ENCODE measurements at places on chromosomes 12 and 14.

GRCh38 chr14:48382961-48383360 lies 707.6 kb upstream of the MDGA2 start:
- DNase-seq = no peak

DNA sequence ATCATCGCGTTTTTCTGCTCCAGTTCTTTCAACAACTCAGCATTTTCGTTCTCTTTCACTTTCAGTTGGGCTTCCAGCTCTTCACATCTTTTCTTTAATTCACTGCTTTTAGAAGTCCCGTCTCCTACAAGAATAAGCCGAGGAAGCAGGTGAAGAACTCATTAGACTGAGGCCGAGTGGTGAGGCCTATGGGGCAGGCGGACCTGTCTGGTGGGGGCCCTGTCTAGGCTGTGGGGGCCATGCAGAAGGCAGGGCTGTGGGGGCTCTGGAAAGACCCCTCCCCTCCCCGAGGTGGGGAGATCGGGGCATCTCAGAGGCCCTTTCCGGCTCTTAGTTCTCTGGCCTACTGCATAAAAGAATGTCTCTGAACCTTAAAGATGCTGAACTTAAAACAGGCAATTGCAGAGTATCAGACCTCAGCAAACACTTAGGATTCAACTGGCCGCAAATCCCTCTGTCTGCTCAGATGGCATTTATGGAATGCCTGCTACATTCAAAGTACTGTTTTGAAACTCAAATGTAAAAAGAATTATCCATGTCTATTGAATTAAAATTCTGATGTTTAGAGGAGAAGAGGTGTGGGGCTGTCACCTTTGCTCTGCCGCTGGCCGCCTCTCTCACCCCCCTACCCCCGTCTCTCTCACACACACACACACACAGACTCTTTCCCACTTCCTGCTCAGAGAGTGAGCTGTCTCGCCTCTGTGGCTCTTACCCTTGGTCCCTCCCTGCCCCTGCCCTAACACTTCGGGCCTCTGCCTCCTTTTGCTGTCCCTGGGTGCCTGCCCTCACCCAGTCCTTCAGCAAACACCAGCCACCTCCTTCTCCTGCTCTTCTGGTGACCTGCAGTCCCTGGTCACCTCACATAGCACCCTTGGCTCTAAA lies 34.7 kb downstream of the CCDC92 start:
- DNase-seq = no peak

DNA sequence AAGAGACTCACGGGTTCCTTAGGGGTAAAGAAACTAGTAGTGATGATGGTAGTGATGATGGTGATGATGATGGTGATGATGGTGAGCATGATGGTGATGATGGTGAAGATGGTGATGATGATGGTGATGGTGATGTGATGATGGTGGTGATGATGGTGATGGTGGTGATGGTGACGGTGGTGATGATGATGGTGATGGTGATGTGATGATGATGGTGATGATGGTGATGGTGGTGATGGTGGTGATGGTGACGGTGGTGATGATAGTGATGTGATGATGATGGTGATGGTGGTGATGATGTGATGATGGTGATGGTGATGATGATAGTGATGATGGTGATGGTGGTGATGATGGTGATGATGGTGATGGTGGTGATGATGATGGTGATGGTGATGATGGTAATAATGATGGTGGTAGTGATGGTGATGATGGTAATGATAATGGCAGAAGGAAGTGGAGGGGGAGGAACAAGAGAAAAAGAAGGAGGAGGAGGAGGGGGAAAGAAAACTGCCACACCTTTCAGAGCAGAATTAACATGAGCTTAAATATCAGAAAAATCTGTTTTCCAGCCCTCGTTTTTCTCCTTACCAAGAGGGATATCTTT lies 85.5 kb downstream of the FZD10 start:
- no peak for DNase-seq

GRCh38 chr12:41142376-41142775 lies 45.7 kb upstream of the PDZRN4 start:
- DNase-seq = no peak

DNA sequence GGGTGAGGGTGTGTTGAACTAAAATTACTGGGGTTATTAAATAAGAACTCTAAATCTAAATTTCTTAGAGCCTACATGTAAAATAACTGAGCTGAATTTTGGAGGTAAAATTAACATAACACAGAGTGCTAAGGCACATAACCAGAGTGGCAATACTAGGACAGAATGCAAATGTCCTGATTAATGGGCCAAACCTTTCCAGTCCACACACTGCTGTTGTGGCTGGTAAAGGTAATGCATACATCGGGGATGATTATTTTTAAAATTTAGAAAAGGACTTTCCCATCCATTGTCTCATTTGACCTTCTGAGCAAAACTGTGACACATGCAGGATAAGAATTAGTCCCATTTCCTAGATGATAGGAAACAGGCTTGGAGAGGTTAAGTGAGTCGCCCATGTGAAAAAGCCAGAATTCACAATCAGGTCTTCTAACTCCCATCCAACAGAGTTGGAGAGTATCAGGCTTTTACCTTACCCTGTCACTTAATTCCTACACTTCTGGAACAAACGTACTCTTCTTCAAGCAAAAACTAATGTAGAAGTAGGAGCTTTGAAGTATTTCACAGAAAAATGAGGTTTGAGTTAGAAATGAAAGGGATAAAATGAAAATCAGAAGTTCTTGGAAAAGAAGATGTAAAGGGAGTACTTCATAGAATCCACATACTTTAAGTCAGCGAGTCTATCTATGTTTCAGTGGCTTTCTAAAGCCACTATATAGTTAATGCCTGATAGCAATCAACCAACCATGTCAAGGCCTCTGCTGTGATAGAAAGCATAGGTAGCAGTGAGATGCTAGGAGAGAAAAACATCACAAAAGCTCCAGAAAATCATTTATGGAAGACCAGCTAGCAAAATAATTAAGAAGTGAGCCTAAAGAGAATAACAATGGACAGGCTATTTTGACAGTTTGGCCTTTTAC lies 334.9 kb upstream of the DIO2 start:
- no peak for DNase-seq

DNA sequence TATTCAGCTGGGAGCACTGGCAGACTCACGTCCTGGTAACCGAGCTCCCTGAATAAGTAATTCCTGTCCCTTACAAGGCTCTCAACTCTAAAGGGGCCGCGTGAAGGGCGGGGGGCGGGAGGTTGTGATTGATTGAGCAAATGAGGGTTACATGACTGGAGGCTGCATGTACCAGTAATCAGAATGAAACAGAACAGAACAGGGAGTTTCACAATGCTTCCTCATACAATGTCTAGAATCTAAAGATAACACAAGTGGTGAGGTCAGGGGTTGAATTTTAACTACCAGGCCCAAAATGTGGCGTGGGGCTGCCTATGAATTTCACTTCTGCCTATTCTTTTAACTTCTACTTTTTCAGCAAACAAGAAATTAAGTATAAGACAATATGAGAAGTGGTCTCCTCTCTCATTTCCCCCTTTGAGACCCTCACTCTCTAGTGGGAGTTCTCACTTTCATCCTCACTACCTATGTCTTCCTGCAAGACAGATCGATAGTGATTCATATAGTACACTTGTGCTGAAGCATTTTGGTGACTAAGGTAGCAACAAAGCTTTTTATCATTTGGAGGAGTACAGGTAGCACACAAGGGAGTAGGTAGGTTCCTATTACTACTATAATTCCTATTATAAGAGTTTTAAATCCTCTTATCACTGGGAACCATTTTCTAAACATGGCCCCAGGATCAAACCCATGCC lies 239.8 kb downstream of the KTN1 start:
- no peak for DNase-seq

- DNase-seq = no peak
Measured at GRCh38 chr12:24285448-24285847, 336.0 kb upstream of the SOX5 start.

All from eye (tissue), 1 donor.